ENCODE measurements at places on chromosomes 7 and 10. TPM values are rescaled to one million over a fixed set of nuclear protein-coding genes. Genes with fewer than 3 reads are reported as not detected.

The CRYGN gene
- total RNA-seq: not detected

The SFTPA1 gene
- not detected for total RNA-seq

The CRTAC1 gene
- not detected for total RNA-seq

The OPN1SW gene
- total RNA-seq: not detected
